ENCODE measurements at places on chromosomes 13 and 19.

GRCh38 chr19:480016-480855 is 16.1 kb upstream of the MADCAM1 start:
- DNase-seq, result no peak

DNA sequence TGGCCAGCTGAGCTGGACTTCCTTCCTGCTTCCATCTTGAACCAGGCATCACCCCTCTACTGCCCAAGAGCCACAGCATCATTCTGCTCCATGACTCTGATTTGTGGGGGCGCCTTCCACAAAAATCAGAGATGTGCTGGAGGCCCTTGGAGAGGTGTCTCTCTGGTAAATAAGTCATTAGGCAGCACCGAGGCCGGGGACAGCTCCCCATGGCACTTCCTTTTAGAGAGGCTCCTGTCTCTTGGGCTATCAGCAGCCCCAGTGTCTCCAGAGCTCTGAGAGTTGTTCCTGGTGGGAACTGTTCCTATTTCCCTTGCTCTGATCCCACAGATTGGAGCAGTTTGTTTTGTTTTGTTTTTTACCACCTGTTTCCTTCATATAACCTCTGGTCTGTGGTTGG is 19.9 kb downstream of the NWD1 start:
- DNase-seq, result no peak

- DNase-seq, result no peak
Observed at GRCh38 chr13:81637457-81637856, 1296.5 kb upstream of the SPRY2 start.

GRCh38 chr19:57648331-57649003 is 15.5 kb downstream of the ZNF211 start:
- DNase-seq, result no peak

- no peak for DNase-seq
Observed at GRCh38 chr19:51668216-51668615, 21.6 kb upstream of the SIGLEC14 start.
